ENCODE measurements at places on chromosomes 5 and 9.

DNA sequence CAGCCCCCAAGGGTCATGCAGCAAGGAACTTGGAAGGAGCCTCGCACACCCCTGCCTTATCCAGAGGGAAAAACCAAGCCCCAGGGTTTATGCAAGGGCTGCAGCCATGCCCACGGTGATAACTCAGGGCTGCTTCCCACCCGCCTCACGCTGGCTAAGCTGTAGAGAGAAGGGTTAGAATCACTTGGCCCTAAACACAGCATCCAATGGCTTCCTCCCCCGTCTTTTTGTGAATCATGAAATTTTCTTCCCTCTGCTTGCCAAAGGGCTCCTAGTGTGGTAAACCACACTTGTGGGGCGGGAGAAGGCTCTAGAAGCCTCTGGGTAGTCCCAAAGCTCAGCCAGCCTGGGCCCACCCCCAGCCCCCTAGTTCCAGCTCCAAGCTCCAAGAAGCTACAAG is 55.9 kb upstream of the ORM1 start:
- no peaks in the 10 kb centered on the region for H3K27me3 ChIP-seq
- H3K4me3 ChIP-seq = no peak overlapping the region
- no peaks in the 10 kb centered on the region for H3K4me1 ChIP-seq
- no peak overlapping the region for H3K27ac ChIP-seq
- no peaks in the 10 kb centered on the region for H3K36me3 ChIP-seq

DNA sequence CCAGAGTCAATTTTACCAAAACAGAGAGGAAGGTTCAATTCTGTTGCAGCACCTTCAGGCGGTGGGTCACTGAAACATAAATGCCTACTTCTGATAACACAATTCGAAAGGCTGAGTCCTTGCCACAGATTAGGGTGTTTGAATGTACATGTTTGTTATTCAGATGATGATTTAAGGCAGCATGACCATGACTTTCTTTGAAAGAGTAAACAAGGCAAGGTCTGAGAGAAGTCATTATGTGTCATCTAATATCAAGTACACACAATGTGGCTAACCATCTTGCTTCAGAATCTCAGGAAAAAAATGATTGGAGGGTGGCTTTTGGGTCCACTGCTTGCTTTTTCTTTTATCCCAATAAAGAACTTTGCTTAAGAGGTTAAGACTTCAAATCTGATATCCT is 457.5 kb downstream of the TAF11L14 start:
- no peaks in the 10 kb centered on the region for H3K27me3 ChIP-seq
- no peaks in the 10 kb centered on the region for H3K36me3 ChIP-seq
- no peak overlapping the region for H3K27ac ChIP-seq
- no peak for DNase-seq

- DNase-seq = no peak
- H3K27me3 ChIP-seq = no peaks in the 10 kb centered on the region
- no peak overlapping the region for H3K27ac ChIP-seq
- no peak overlapping the region for H3K4me3 ChIP-seq
- no peaks in the 10 kb centered on the region for H3K4me1 ChIP-seq
Observed at GRCh38 chr9:132993511-132993939, 15.0 kb downstream of the GFI1B start.

GRCh38 chr5:179827680-179828079 is 7.0 kb downstream of the SQSTM1 start:
- peak; percentile 72 for DNase-seq
- H3K4me3 ChIP-seq = peak overlapping the region; percentile 16
- peaks cover 55% of the 10 kb centered on the region for H3K4me1 ChIP-seq
- no peaks in the 10 kb centered on the region for H3K27me3 ChIP-seq

DNA sequence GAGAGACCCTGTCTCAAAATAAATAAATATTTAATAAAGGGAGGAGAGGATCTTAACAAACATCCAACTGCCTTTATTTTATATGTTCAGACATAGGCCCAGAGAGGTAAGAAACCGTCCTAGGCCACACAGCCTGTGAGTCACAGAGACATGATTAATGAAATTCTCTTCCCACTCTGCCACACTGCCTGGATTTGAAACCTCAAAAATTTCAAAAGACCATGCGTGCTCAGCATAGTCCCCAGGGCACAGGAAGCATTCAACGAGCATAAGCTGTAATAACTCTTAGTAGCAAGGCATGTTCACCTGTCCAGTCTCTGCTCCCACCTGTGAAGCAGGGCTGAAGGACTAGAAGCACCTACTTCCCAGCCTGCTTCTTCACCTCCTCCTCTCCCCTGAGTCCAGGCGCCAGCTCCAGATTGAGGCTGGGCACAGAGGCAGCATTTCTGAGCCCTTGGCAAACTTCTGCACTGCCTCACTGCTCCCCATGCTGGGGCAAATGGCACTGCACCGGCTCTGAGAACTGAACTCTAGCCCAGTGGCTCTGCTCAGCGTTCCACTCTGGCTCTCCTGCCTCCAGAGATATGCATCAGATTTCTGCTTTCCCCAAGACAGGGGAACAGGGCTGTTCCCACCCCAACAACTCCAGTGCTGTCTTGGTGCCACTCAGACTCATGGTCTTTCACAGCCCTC is 1.1 kb downstream of the FAT2 start:
- no peaks in the 10 kb centered on the region for H3K27me3 ChIP-seq
- no peak overlapping the region for H3K27ac ChIP-seq
- no peak overlapping the region for H3K4me3 ChIP-seq
- H3K4me1 ChIP-seq = no peaks in the 10 kb centered on the region

- DNase-seq = no peak
- no peaks in the 10 kb centered on the region for H3K4me1 ChIP-seq
- no peak overlapping the region for H3K4me3 ChIP-seq
- no peak overlapping the region for H3K27ac ChIP-seq
- no peaks in the 10 kb centered on the region for H3K36me3 ChIP-seq
- H3K27me3 ChIP-seq = no peaks in the 10 kb centered on the region
Observed at GRCh38 chr5:24767086-24767485, 122.3 kb upstream of the CDH10 start.

DNA sequence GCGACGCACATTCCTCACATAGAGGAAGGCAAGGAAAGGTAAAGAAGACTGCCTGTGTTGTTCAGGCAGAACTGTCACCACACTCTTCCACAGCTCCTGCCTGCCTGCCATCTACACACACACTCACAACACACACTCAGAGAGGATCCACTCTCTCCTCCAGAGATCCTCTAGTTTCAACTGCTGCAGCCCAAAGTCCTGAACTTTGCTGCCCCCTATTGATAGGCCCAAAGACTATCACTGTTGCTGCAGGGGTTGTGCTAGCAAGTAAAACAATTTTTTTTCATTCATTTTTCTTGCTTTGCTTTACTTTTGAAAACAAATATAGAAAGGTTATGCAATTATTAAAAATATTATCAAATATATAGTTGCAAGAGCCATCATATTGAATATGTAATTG is 5.9 kb upstream of the CFAP90 start:
- no peaks in the 10 kb centered on the region for H3K36me3 ChIP-seq
- no peaks in the 10 kb centered on the region for H3K4me1 ChIP-seq
- no peak overlapping the region for H3K27ac ChIP-seq
- H3K4me3 ChIP-seq = no peak overlapping the region
